ENCODE measurements at places on chromosomes 4 and X. TPM values are rescaled to one million over a fixed set of nuclear protein-coding genes. Genes with fewer than 3 reads are reported as not detected.

The IL2 gene
- not detected for total RNA-seq

The HPSE gene
- 0.93 TPM for total RNA-seq

The TCEAL7 gene
- 71.6 TPM for total RNA-seq

The MFAP3L gene
- 16.7 TPM for total RNA-seq

The TMEM271 gene
- total RNA-seq = 1.3 TPM

The MAGEA4 gene
- total RNA-seq = not detected

The FIP1L1 gene
- total RNA-seq = 82.8 TPM

The CHRDL1 gene
- 36.6 TPM for total RNA-seq

The SLIT2 gene
- 46.3 TPM for total RNA-seq

The SYTL5 gene
- 4.1 TPM for total RNA-seq

The SERTM2 gene
- 2.4 TPM for total RNA-seq

The SPP1 gene
- total RNA-seq = 189 TPM

The MAP7D3 gene
- 12.1 TPM for total RNA-seq

The SSX2 gene
- total RNA-seq = not detected

The MAP9 gene
- total RNA-seq = 33.0 TPM

The ZNF157 gene
- 2.6 TPM for total RNA-seq

The WDFY3 gene
- 205 TPM for total RNA-seq

The GAGE12F gene
- total RNA-seq = not detected

The RIPPLY1 gene
- total RNA-seq = not detected

The APLN gene
- 2.8 TPM for total RNA-seq

The EPHA5 gene
- total RNA-seq = 34.1 TPM
